ENCODE measurements at places on chromosomes 2 and 18.

DNA sequence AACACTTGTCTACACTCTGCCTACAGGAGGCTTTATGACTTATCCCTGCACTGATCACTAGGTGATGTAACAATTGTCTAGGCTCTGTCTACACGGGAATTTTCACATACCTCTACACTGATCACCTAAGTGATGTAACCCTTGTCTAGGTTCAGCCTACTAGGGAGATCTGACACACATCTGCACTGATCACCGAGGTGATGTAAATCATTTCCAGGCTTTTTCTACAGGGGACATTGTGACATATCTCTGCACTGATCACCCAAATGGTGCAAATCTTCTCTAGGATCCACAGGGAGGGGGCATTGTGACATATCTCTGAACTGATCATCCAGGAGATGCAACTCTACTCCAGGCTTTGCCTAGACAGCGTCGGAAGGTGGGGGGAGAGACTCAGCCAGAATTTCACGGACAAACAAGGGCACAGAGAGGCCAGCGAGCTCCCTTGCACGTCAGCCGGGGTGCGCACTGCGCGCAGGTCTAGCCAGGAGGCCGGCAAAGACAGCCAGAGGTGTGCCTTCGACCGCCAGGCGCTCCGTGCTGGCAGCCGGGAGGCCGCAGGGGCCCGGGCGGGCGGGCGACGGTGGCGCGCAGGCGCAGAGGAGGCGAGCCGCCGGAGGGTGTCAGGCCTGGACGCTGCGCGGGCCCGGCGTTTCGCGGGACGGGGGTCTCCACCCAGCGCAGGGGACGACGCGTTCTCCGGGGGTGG, 46.9 kb upstream of the USP14 start:
- DNase-seq: peak; percentile 82

GRCh38 chr2:207640661-207641060, 15.5 kb upstream of the METTL21A start:
- DNase-seq: no peak

GRCh38 chr2:70440621-70441020, 113.0 kb downstream of the TGFA start:
- DNase-seq: no peak

DNA sequence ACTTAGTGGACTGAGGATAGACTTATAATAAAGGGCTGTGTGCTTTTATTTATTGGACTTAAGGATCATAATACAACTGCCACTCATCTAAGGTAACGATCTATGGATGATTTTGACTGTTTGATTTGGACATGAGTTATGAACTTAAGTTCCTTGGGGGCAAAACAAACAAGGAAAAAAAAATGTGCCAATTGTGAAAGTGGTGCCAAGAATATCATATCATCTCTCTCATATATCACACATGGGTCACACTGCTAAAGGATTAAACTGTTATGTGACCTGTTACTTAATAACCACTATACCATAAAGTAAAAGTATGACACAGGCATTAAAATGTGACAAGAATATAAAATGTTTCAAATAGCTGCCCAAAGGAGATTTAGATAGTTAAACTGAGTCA, 886.3 kb downstream of the ERBB4 start:
- DNase-seq: no peak

- peak; percentile 11 for DNase-seq
Measured at GRCh38 chr2:196941398-196942078, 15.0 kb upstream of the PGAP1 start.

DNA sequence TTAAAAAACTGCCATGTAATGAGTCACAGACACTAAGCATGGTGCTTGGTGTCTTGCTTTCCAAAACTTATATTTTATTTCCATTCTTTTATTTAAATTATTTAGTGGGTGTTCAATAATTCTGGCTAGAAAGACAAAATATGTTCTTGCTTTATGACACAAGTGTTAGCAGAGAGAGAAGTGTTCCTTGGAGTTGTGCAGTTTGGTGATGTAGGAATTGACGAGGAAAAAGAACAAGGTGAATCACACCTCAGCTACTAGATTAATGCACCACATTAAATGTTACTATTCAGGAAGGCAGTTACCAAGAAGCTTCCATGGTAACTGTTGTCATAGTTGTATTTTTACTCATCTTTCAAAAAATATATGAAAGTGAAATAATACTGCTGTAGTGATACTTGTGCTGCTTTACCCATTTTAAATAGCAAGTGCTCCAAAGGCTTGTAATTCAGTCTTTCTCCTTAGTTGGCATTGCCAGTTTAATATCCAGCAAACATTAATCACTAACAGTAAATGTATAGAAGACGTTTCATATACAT, 28.3 kb downstream of the ADAM23 start:
- DNase-seq: no peak

GRCh38 chr18:48530399-48531081, 8.3 kb upstream of the CTIF start:
- no peak for DNase-seq

DNA sequence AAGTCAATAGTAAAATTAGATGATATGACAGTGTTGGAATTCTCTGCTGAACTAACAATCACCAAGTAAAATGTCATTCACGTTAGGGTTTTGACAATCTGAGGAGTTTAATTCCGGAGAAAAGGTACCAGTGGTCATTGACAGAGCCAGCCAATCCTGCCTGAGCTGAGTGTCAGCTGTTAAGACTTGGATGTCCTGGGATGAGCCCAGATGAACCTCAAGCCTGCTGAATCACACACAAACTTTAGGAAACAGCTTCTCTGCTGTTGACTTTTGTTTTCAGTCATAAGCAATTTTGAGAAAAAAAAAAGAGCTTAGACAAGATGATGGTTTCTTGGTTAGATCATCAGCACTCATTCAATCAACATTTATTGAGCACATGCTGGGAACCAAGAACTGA, 600.0 kb upstream of the SLC39A10 start:
- no peak for DNase-seq

- no peak for DNase-seq
Measured at GRCh38 chr2:22952656-22953225, 432.2 kb upstream of the KLHL29 start.

- DNase-seq: no peak
Measured at GRCh38 chr2:167925758-167926157, 321.6 kb downstream of the STK39 start.

GRCh38 chr2:117645458-117645857, 169.0 kb upstream of the DDX18 start:
- no peak for DNase-seq
